ENCODE measurements at places on chromosomes 4 and X.

GRCh38 chr4:183146478-183146877 lies 47.4 kb downstream of the WWC2 start:
- no peak for DNase-seq

- no peak for DNase-seq
Observed at GRCh38 chr4:11081006-11081405, 347.7 kb downstream of the HS3ST1 start.

DNA sequence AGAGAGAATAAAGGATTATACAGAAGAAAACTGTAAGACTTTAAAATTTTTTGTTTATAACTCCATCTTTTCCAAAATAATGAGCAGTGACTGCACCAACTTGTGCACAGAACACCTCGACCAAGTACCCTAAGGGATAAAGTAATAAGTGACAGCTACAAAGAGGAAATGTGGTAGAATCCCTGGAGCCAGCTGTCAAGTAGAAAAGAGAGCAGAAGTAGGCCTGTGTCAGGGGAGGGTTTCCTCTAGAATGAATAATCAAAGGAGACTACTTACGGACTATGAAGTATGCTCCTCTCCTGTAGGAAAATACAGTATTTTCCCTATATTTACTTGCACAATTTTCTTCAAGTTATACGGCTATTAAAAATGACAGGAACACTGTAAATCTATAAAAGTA lies 1.2 kb downstream of the EIF1AX start:
- DNase-seq, result no peak

DNA sequence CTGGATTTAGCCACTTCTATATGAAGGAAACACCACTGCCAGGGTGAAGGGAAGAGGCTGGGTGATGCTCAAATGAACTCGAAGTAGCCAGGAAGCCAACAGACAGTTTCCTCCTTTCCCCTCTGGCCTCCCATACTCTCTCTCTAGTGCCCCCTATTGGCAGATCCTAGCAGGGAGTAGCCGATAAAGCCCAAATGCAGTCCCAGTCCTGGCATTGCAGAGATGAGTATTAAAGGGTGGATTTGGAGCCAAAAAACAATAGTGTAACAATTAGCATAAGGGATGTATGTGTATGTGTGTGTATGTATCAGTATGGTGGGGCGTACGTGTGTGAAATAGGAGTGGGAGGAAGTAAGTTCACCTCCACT lies 213.8 kb upstream of the LDB2 start:
- no peak for DNase-seq

DNA sequence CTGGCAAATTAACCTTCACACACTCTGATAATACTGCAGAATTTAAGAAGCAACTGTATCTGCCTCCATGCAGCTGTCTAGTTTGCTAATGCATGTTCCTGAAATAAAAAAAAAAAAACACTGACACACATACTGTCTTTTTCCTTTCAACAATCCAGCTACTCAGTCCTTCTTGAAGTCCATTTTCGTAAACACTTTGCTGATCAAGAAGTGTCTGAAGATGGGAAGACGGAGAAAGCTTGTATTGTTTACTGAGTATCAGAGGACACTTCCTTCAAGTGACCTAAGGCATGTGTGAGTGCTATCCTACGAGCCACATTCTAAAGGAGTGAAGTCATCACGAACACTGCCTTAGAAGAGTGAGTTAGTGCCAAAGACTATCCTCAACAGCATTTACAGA lies 82.6 kb downstream of the LUZP4 start:
- no peak for DNase-seq

- no peak for DNase-seq
Observed at GRCh38 chr4:8278421-8279287, 9.1 kb downstream of the HTRA3 start.

DNA sequence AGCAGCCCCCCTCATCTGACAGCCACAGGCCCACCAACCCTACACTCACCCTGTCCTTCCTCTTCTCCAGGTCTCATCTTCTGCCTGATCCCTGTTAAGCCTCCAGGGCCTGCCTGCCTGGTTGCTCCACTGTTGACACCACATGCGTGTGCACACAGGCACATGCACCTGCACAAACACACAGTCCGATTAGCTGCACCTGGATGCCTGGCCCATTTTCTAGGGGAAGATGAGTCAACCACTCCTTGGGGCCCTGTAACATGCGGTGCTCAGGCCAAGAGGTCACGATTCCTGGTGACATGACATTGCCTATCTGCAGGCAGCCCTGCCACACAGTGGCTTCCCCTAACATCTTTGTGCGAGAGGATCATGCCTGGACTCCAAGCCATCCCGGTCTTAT lies 498.4 kb downstream of the BCOR start:
- DNase-seq, result no peak

- no peak for DNase-seq
Observed at GRCh38 chr4:61312526-61312925, 112.4 kb downstream of the ADGRL3 start.

GRCh38 chrX:47068214-47068613 lies 10.0 kb upstream of the RGN start:
- DNase-seq, result no peak

GRCh38 chr4:1249731-1250526 lies 999 bp upstream of the CTBP1 start:
- no peak for DNase-seq

GRCh38 chrX:56757327-56757726 lies 28.3 kb downstream of the NBDY start:
- no peak for DNase-seq

- no peak for DNase-seq
Observed at GRCh38 chr4:106256190-106256589, 59.8 kb downstream of the TBCK start.

DNA sequence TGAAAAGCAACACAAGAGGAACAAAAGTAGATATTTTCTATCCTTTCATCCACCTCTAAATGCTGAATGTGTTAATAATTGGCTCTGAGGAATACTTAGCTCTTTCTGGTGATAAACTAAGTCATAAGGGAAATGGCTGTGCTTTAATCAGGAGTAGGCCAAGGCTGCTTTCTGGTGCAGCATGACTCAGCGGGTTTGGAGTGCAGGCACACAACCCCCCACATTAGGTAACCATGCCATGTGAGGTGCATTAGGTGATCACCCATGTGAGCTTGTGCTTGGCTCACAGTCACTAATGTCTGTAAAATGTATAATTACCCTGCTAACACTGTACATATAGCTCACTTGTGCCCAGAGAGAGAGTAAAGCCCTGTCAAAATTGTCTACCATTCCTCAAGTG lies 57.2 kb downstream of the USP38 start:
- DNase-seq, result no peak

- no peak for DNase-seq
Observed at GRCh38 chrX:4809571-4809970, 1096.1 kb upstream of the PRKX start.

GRCh38 chr4:153387981-153388380 lies 43.5 kb downstream of the MND1 start:
- no peak for DNase-seq

DNA sequence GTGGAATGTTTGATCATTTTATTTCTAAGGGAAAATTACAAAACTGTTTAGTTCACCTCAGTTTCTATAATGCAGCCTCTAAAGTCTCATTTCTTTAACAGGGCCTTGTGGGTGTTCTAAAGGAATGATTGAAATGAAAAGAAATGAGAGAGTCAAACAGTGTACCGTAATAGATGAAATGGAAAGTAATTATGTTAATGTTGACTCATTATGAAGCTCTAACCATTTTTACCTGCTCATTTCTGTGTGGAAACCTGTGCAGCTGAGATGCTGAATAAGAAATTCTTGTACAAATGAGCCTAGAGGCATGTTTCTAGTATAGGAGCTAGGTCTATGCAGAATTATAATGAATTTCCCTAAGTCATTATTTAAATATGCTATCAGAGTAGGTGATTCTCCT lies 45.2 kb upstream of the RPA4 start:
- DNase-seq, result no peak

DNA sequence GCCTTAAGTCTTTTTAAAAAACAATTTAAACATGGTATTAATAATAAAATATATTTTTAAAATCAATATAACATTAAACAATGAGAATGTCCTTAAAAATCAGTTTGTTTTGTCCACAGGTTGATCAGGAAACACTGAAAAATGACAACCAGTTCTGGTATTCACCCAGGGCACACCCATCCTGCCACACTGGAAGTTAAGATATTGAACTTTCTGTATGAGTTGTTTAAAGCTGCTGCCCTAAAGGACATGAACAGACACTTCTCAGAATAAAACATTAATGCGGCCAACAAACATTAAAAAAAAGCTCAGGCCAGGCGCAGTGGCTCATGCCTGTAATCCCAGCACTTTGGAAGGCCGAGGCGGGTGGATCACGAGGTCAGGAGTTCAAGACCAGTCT lies 15.0 kb upstream of the HOPX start:
- no peak for DNase-seq

GRCh38 chr4:13092702-13093101 lies 391.4 kb downstream of the RAB28 start:
- DNase-seq, result no peak

DNA sequence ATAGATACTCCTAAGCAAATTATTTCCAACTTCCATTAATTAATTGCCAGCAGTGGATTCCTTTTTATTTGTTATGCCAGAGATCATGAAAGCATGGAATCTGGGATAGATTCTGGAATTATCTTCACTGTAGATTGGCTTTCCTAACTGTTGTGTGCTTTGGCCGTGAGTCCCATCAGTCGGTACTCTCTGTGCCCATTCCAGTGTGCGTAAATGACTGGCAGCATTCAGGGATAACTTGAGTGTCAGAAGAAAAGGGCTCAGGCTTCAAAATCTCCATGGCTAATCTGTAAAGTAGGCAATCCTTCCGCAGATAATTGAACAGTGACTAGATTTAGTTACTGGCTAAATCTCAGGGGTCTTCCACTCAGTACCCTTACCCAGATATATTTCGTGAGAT lies 76.8 kb upstream of the TMEM164 start:
- DNase-seq, result no peak

DNA sequence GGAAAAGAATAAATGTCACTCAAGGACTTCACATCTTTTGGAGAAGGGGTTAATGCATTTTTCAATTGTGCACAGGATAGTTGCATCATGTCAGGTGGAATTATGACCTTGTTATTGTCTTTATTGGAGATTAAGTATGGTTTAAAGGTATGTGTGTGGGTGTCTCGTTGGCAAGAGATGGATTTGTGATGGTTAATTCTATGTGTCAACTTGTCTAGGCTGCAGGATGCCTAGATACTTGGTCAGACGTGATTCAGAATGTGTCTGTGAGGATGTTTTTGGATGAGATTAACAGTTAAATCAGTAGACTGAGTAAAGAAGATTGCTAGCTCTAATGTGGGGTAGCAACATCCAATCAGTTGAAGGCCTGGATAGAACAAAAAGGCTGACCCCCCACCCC lies 42.2 kb upstream of the HSD17B10 start:
- DNase-seq, result no peak

GRCh38 chr4:31365006-31365690 lies 645.0 kb downstream of the PCDH7 start:
- no peak for DNase-seq

DNA sequence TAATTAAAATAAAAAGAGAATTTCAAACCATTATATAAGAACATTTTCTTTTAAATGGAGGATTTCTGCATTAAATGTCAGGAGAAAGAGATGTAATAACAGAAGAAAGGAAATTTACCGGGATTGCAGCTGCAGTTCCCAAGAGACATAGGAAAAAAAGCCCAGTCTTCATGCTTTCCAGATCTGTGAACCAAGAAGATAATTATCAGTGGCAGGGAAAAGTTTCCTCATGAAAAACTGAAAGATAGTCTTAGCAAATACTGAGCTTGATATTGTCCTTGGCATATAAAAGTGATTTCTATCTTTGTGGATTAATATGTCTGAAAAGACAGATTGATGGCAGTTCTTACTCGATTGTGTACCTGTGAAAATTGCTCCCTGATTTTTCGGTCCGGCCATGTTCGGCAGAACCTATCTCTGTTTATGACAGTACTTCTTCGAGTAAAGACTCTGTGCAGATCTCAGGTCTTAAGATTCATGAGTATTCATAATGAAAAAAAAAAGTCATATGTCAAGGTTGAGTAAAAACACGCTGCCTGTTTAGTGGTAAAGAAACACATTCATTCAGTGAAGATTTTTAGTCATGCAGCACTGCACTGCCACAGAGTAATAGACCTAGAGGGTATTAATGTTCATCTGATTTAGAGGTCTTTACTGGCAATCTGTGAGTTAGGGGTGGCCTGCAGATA lies 29.6 kb downstream of the SPARCL1 start:
- no peak for DNase-seq

- no peak for DNase-seq
Observed at GRCh38 chrX:37075892-37076595, 67.9 kb downstream of the FAM47C start.

- no peak for DNase-seq
Observed at GRCh38 chr4:90306810-90307209, 179.6 kb downstream of the CCSER1 start.

- DNase-seq, result peak; percentile 15
Observed at GRCh38 chr4:64158648-64159326, 250.5 kb downstream of the TECRL start.

GRCh38 chr4:5084911-5085475 lies 33.7 kb downstream of the STK32B start:
- DNase-seq, result no peak

DNA sequence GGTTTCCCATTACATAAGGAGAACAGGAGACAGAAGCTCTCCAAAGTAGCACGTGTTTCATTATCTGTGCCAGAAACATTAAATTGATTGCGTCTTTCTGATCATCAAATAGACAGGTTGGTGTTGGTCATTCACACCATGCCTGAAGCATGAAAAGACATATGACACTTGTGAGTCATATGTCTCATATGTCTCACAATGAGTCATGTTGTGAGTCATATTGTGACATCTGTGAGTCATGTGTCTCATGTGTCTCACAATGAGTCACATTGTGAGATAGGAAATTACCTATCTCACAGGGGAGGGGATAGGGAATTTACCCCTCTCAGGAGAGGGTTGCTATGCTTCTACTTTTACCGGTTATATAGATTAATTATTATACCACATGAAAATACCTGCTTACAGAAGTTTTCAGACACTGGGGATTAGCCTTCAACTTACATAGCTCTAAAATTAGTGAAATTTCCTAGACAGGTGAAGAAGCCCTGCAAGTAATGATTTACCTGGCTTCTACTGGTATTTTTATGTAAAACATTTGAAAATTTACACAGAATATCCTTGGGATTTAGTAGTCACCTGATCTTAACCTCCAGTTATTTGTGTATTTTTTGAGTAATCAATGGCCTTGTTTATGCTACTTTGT lies 80.8 kb downstream of the NPFFR2 start:
- DNase-seq, result peak; percentile 41

GRCh38 chr4:67558493-67558892 lies at the start of gene STAP1:
Gene STAP1, plus strand, starts transcription at chr4:67558727. Its CDS starts 83 bp downstream, at chr4:67558810.
- no peak for DNase-seq
